ENCODE measurements at places on chromosomes 7 and 10. TPM values are rescaled to one million over a fixed set of nuclear protein-coding genes. Genes with fewer than 3 reads are reported as not detected.

- no peak for DNase-seq
These were observed 57.5 kb upstream of the SP4 start for GRCh38 chr7:21370283-21370982.

DNA sequence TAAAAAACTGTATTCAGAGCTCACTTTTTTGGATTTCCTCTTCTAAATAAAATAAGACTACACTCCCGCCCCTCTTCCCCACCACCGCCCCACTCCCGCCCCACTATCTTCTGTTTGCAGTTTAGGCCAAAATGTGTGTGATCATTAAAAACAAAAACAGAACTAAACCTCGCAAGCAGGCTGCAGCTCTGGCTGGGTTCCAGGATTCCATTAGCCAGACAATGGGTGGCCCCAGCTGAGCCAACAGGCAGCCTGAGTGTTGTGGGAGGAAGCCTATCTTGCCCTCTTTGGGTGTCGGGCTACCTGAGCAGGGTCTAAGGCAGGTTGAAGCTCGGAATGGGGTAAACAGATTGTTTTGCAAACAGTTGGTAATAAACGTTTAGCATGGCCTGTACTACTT is 41.7 kb downstream of the ARL4A start:
- DNase-seq: peak; percentile 79

GRCh38 chr7:82166260-82167015 is 277.1 kb downstream of the CACNA2D1 start:
- no peak for DNase-seq

- DNase-seq: no peak
These were observed 28.8 kb upstream of the ZNF488 start for GRCh38 chr10:47412869-47413268.

DNA sequence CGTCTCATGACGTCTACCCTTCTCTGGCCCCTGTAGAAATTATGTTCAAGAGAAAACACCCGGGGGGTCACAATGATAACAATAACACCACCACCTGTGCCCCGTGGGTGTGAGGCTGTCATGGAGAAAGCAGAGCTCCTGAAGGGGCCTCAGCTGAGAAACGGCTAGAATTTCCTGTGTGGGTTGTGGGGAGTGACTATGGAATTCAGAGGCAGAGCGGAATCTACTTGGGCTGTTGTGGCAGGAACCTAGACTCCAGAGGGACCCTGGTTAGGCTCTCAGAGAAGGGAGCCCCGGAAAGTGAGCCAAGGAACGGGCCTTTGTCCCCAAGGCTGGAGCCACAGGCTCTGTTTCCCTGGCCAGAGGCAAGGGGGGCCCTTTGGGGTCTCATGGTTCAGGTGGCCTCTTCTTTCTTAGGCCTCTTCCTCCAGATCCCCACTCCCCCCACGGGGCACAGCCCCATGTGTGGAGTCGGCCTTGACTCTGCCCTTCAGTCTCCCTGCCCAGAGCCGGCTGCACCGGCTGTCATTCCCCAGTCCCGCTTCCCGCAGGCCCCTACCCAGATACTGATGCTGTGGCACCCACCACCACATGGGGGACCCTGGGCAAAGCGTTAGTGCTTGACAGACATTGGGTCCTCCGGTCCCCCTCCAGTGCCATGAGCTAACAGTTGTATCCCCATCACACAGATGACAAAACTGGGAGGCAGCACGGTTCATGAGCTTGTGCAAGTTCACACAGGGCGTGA is 6.5 kb upstream of the GIMAP8 start:
- no peak for DNase-seq

GRCh38 chr10:75427951-75428350 is 3.5 kb upstream of the LRMDA start:
- DNase-seq: no peak

Gene FKBP6
- not detected for total RNA-seq

- no peak for DNase-seq
These were observed 254.9 kb downstream of the KIAA1217 start for GRCh38 chr10:24463611-24464426.

Gene UCMA
- not detected for total RNA-seq

Gene SPDYE1
- not detected for total RNA-seq

GRCh38 chr10:15182540-15183207 is 14.2 kb upstream of the NMT2 start:
- DNase-seq: no peak

DNA sequence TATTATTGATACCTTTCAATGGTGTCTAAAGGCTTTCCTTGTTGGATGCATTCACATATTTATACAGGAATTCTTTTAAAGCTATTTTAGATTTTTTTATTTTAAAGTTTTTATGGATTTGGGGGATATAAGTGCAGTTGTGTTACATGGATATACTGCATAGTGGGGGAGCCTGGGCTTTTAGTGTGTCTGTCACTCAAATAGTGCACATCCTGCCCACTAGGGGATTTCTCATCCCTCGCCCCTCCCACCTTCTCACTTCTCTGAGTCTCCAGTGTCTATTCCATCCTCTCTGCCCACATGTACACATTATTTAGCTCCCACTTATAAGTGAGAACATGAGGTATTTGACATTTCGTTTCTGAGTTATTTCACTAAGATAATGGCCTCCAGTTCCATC is 154.0 kb upstream of the MKI67 start:
- no peak for DNase-seq

Gene CTAGE8
- total RNA-seq: 5.1 TPM

DNA sequence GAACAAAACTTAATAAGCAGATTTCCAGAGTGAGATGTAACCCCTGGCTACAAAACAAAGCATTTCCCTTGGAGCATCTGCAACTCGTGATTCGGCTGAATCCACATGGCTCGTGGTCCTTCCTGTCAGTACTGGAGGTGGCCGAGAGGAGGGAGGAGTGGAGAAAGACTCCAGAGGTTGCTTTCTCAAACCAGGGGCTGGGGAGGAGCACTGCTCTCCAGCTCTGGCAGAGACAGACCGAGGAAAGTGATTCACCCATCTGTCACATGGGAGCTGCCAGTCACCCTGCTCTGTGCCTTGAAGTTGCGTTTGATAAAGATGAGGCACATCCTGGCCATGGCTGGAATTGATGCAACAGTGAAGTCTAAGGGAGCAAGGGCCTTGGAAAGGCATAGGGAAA is 72.7 kb downstream of the COL13A1 start:
- no peak for DNase-seq

DNA sequence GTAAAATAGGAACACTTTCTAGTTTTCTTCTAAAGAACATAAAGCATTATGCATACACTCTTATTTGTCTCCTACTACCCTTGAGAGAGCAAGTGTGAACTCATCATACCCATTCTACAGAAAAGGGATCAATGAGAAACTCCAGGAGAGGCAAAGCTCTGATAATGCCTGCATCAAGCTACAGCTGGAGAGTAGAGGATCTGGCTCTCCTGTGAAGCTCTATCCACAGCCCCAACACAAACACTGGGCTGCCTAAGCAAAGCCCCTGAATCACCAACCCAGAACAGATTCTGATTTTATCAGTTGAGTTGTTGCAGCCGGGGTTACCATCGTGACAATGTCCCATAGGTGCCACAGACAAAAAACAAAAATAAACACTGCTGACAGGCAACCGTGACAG is 74.9 kb downstream of the NUDCD3 start:
- no peak for DNase-seq

Gene OR9A2
- not detected for total RNA-seq

DNA sequence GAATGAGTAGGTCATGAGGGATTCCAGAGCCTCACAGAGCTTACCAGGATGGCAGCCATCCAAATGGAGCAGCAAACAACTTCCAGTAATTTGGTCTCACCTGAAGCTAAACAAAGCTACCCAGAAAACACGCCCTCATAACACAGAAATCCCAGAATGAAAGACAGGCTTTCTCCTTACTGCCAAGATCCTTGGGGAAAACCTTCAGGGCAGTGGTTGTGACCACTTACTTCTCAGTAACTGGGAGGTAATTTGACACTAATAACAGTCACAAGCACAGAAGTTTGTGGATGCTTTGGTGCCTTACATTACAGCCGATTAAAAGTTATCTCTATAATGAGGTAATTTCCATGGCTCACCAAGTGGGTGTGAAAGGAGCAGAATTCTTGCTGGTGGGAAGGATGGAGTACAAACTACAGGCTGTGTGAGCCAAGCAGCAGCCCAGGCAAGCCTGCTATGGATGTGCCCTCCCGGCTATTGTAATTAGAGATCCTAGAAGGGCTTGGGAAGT is 10.4 kb downstream of the WDR91 start:
- no peak for DNase-seq

DNA sequence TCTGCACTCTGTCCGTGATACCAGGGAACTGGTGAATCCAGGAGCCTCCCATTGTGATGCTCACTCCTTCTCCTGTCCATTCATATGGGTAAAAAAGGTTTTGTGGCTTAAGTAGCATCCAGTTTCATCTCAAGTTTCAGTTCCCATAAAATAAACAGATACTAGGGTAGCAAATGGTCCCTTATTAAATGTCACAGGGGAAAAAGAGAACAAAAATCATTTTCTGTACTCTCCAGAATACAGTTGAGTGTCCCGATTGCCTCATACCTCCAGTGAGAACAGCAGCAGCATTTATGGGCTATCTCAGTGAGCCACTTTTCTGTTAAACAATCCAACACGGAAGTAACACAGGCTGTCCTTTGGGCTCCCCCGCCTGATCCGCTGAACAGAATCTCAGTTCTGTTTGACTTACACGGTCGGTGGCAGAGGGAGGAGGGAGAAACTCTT is 179.6 kb downstream of the CELF2 start:
- DNase-seq: peak; percentile 40

Gene COPG2
- 77.7 TPM for total RNA-seq

Gene HECW1
- total RNA-seq: 5.0 TPM

DNA sequence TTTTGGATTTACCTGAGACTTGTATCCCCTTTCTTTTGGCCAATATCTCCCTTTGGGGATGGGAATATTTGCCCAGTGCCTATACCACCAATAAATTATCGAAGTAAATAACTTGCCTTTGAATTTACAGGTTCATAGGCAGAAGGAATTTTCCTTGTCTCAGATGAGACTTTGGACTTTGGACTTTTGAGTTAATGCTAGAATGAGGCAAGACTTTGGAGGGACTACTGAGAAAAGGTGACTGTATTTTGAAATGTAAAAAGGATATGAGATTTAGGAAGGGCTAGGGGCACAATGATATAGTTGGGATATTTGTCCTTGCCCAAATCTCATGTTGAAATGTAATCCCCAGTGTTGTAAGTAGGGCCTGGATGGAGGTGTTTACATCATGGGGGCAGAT is 384.5 kb upstream of the GHITM start:
- DNase-seq: no peak

Gene VSIR
- total RNA-seq: 0.31 TPM

DNA sequence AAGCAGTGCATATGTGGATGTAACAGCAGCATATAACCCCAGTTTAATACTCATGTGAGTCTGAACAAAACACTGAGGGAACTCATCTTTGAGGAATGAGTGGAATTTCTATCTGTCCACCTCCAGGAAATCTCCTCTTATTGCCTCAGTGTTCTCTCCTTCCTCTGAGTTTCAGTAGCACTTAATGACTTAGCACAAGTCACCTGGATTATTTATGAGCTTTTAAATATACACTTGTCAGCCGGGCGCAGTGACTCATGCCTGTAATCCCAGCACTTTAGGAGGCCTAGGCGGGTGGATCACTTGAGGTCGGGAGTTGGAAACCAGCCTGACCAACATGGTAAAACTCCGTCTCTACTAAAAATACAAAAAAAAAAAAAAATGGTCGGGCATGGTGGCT is 4.3 kb downstream of the LRRC20 start:
- DNase-seq: no peak

- DNase-seq: no peak
These were observed 43.2 kb upstream of the GDF10 start for GRCh38 chr10:47256751-47257336.

Gene PRTFDC1
- 6.8 TPM for total RNA-seq

- DNase-seq: no peak
These were observed 29.6 kb downstream of the CASP7 start for GRCh38 chr10:113709221-113709838.

- DNase-seq: no peak
These were observed 297.8 kb upstream of the SEMA3A start for GRCh38 chr7:84492098-84493034.

GRCh38 chr7:25666671-25667060 is 438.4 kb upstream of the NPVF start:
- DNase-seq: no peak

DNA sequence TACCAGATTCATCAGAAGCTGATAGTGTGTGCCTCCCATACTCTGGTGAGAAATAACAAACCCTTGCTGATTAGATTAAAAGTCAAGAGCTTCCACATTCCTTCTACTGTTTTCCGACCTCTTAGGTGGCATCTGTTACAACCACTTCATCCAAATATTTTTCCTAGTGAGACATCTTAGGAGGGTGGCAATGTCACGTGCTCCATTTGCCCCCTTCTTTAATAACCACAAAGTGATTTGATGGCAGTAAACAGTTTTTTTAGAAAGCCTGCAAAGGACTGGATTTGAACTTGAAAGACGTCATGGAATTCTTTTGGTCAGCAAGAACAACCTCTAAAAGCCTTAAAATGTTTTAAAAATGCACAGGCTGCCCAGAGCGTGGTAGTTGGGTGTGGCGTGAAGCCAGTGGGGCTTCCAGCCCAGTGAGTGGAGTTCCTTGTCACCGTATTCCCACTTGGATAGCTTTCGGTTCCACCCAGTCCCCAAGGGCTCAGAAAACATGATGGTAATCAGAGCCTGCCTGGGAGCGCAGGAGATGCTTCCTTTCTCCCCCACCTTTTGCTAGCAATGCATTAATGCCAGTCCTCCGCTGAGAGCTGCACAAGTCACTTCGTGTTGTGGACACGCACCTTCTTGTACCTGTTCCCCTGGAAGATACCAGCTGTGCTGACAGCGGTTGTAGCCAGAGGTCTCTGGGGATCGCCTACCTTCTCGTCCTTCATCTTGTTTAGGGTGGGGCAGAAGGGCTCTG is 256.4 kb downstream of the KIAA1217 start:
- no peak for DNase-seq

DNA sequence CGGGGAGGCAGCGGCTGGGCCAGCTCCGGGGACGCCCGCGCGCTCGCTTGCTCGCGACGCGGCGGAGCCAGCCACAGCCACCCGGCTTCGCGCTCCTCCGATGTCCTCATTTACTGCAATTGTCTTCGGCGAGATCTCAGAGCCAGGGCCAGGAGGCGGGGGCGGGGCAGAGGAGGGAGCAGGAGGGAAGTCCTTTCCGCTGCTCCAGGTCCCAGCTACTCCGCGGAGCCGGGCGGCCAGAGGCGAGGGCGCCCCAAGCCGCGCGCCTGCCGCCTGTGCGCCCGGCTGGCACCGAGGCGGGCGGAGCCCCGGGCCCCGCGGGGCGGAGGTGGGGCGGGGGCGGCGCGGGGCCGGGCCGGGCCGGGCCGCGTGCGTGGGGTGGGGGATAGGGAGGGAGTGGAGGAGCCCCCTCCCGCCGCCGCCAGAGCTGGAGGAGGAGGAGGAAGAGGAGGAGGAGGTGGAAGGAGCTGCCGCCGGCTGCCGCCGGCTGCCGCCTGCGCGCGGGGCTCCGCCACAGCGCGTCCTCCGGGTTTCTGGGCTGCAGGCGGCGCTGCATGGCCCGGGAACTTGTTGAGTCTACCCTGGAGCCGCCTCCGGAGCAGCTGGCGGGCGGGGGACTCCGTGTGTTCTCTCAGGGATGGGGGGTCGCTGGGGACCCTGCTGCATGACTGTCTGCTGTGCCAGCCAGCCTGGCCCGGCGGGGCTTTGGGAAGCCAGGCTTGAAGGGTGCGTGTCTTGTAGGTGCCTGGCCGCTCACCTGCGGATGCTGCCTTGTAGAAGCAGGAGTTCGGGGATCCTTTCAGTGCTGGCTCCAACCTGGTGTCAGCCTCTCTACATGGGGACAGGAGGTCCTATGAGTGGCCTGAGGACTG is at the start of gene INSYN2A:
INSYN2A (minus strand) TSS at position 310 of the 872 bp plus-strand sequence. CDS start 20,196 bp downstream, outside the sequence.
- peak; percentile 73 for DNase-seq

GRCh38 chr10:112246-112645 is 23.0 kb upstream of the ZMYND11 start:
- no peak for DNase-seq

Data from H9 (cell line).